Dorsolateral prefrontal cortex (tissue), 122 donors: ENCODE measurements at places on chromosomes 13 and 19.

- DNase-seq = no peak
Measured at GRCh38 chr13:86563308-86563707, 764.1 kb upstream of the SLITRK6 start.

- DNase-seq = no peak
Measured at GRCh38 chr19:11747277-11747676, 8.5 kb upstream of the ZNF823 start.

- peak; percentile 90 for DNase-seq
Measured at GRCh38 chr13:96053003-96053703, at the start of gene UGGT2. Gene UGGT2, minus strand, starts transcription at chr13:96053401. Its CDS starts 89 bp downstream, at chr13:96053312.

- no peak for DNase-seq
Measured at GRCh38 chr13:76643596-76643995, 242.6 kb downstream of the KCTD12 start.

DNA sequence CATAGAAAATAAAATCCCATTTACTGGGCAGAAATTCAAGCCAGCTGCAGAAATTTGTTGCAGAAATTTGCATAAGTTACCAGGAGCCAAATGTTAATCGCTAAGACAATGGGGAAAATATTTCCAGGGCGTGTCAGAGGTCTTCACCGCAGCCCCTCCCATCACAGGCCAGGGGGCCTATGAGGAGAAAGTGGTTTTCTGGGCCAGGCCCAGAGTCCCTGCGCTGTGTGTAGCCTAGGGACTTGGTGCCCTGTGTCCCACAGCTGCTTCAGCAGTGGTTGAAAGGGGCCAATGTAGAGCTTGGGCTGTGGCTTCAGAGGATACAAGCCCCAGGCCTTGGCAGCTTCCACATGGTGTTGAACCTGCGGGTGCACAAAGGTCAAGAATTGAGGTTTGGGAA is 278.9 kb upstream of the PCDH9 start:
- no peak for DNase-seq

- DNase-seq = no peak
Measured at GRCh38 chr13:92136449-92137155, 738.2 kb downstream of the GPC5 start.

DNA sequence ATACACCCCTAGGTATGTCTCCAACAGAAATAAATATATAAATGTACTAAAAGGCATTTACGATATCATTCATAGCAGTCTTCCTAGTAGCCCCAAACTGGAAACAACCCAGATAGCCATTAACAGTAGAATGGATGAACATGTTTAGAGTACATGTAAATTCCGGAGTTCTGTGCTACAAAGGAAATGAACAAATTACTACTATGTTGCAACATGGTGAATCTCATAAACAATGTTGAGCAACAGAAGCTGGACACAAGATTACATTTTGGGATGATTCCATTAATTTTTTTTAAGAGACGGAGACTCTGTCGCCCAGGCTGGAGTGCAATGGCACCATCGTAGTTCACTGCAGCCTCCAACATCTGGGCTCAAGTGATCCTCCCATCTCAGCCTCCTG is 5.9 kb upstream of the SLC7A10 start:
- no peak for DNase-seq

GRCh38 chr19:8416796-8417195 is 3.7 kb downstream of the MARCHF2 start:
- no peak for DNase-seq

DNA sequence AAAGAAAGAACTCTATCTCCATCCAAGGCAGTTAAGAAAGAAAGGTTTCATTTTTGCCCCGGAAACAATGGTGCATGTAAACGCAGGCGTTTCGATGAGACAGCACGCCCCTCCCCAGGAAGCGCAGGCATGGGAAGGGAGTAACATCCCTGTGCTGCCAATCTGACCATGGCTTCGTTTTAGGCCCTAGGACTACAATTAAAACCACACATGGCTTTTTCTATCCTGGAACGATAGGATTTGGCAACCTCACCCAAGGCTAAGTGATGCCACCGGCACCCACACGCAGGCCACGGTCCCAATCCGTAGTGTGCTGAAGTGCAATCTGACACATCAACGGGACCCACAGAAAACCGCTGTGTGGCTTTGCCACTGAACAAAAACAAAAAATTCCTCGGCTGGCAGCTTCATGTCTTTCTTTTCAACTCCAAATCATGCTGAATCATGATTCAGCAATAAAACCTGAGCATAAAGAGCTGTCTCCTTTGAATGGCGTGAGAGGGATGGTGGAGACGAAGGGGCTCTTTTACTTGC is 24.2 kb downstream of the RANBP3 start:
- DNase-seq = no peak

- DNase-seq = no peak
Measured at GRCh38 chr13:30134578-30134977, 172.8 kb downstream of the KATNAL1 start.

GRCh38 chr13:96993634-96994016 is 651 bp downstream of the OXGR1 start:
- no peak for DNase-seq

- no peak for DNase-seq
Measured at GRCh38 chr13:49248622-49249002, 887 bp downstream of the CDADC1 start.

DNA sequence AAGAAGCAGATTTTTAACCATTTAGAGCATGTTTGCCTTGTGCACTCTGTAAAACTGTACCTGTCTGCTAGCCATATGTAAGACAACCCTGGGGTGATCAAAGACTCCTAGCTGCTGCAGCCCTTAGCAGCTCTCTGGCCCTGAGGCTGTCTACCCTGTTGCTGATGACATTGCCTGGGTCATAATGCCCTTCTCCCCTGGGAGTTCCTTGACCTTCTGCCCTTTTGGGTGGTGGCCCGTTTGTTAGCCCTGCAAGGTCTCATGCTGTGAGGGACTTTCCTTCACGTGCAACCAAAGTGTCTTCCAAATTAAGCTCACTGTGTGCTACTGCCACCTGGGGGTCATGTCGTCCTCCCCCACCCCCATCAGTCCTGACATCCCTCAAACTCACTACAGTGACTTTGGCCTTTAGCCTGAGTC is 7.4 kb downstream of the GPC6 start:
- DNase-seq = no peak

DNA sequence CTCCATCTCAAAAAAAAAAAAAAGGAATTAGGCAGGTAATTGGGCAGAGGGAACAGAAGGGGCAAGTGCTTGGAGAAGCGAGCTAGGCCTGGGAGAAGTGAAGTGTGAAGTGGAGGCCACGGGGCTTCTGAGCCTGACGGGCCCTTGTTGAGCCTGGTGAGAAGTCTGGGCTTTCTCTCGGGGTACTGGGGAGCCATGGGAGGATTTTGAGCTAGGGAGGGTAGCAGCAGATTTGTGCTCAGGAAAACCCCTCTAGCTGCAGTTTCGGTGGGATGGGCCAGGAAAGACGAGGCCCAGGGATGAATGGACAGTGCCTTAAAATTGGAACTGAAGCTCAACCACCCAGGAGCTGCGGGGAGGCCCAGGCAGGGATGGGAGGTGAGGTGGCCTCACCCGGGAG is 8.0 kb downstream of the POLR1G start:
- DNase-seq = no peak

DNA sequence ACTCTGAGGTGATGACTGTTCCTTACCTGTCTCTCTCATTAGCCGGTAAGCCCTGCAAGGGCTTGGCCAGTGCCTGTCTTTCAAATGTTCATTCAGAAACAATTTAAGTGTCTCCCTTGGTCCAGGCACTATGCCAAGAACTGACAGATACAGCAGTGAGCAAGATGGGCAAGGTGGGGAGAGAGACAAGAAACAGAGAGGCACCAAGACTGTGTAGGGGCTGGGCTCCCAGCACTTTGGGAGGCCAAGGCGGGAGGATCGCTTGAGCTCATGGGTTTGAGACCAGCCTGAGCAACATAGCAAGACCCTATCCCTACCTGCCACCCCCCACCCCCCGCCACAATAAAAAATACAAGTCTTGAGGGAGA is 1.3 kb upstream of the CCNE1 start:
- no peak for DNase-seq

DNA sequence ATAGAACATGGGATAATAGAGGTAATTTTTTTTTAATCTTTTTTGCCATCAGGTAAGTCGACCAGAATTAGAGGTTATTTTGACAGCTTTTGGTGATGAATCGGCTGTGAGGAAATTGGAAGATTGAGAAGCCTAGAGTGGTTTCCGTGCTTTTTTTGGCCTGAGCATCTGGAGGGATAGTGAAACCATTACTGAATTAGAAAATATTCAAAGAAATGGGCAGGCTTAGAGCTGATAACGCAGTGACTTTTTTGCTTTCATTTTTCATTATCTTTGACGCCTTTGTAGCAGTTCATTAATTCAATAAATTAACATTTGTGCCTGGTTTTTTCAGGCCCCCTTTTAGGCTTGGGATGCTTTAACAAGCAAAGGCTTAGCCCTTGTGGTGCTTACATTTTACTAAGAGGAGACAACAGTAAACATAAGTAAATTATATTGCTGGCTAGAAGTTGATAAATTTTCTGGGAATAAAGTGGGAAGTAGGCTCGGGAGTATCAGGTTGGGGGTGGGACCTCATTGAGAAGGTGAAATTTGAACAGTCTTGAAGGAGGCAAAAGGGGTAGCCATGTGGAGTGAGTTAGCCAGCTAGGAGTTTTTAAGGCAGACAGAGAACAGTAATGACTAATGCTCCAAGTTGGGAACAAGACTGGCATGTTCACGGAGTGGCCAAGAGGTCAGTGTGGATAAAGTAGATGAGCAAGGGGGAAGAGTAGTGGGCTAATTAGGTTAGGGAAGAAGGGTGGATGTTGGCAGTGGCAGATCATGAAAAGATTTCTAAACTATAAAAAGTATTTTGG is 36.5 kb downstream of the GTF2F2 start:
- no peak for DNase-seq

- no peak for DNase-seq
Measured at GRCh38 chr13:86878781-86879180, 792.4 kb upstream of the SLITRK5 start.

GRCh38 chr19:47427241-47428176 is 8.2 kb upstream of the MEIS3 start:
- peak; percentile 74 for DNase-seq

- DNase-seq = peak; percentile 47
Measured at GRCh38 chr19:674282-675151, 1.7 kb upstream of the FSTL3 start.

GRCh38 chr13:50864492-50864891 is 21.0 kb upstream of the DLEU7 start:
- DNase-seq = no peak

DNA sequence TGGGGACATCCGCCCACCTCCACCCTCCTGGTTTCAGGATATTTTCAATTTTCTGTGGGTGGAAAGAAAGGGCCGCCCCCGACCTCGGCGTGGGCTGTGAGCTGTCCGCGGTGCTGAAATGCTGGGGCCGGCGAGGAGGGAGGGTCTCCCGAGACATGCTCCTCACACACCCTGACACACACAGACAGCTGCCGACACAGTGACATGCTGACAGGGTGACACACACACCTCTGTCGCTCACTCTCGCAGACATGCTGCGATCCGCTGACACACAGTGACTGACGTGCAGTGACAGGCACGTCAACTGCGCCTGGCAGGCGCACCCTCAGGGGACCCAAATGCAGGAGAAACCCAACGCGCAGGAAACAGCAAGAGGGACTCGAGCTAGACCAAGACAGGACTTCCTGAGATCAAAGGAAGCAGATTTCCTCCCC is 25.1 kb upstream of the MEIS3 start:
- no peak for DNase-seq

- no peak for DNase-seq
Measured at GRCh38 chr13:85632526-85633195, 166.6 kb downstream of the SLITRK6 start.

GRCh38 chr13:100714478-100714877 is 39.9 kb upstream of the TMTC4 start:
- no peak for DNase-seq

GRCh38 chr19:32355309-32355708 is 9.9 kb downstream of the ZNF507 start:
- no peak for DNase-seq

- no peak for DNase-seq
Measured at GRCh38 chr19:49911381-49912145, 14.9 kb upstream of the IL4I1 start.

DNA sequence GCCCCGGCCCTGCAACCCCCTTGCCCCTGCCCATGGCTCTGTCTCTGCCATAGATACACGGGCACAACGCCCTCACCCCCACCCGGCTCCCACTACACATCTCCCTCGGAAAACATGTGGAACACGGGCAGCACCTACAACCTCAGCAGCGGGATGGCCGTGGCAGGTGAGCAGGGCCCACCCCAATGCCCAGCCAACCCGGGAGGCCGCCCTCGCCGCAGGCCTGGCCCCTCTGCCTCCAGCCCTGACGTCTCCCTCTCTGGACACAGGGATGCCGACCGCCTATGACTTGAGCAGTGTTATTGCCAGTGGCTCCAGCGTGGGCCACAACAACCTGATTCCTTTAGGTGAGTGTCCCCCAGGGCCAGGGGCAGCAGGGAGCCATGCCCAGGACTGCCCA is 7.7 kb downstream of the YIPF2 start:
- DNase-seq = no peak

GRCh38 chr19:44566984-44567383 is 37.5 kb upstream of the CEACAM20 start:
- no peak for DNase-seq

DNA sequence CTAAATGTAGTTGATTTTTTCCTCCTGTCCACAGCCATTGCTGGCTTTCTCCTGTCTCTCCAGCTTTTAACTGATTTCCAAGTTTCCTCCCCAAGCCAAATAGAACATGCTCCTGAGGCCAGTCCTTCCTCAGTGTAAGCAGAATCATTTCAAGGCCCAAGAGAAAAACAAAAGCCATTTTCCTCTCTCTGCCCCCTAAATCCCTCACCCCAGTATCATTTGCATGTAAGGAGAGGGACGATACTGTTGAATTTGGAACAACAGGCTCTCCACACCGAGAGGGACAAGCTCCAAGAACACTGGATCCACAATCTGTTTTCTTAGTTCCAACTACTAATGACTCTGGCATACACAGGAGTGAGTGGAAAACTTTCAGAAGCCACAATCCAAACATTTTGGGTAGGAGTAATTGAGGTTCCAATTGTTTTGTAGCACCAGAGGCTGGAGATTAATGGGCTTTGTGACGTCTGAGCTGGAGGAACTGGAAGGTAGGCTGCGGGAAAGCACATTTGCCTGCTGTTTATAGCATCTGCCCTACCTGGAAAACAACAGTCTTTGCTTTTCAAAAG is 156.8 kb downstream of the FLT1 start:
- no peak for DNase-seq

GRCh38 chr13:24234200-24234915 is 73.8 kb downstream of the SPATA13 start:
- no peak for DNase-seq

GRCh38 chr19:19319732-19320360 is 463 bp downstream of the SUGP1 start:
- no peak for DNase-seq

- DNase-seq = no peak
Measured at GRCh38 chr19:7699003-7699402, 2.9 kb downstream of the FCER2 start.

- no peak for DNase-seq
Measured at GRCh38 chr19:29851769-29852521, 40.2 kb downstream of the CCNE1 start.

GRCh38 chr13:47955836-47956235 is 45.2 kb downstream of the SUCLA2 start:
- DNase-seq = no peak

GRCh38 chr19:35451338-35452096 is 3.5 kb downstream of the FFAR2 start:
- DNase-seq = no peak

- no peak for DNase-seq
Measured at GRCh38 chr13:59543418-59543817, 620.3 kb downstream of the DIAPH3 start.
